ENCODE measurements at places on chromosomes 3 and 15.

GRCh38 chr3:169034401-169034800 is 629.1 kb downstream of the MECOM start:
- no peak for DNase-seq

DNA sequence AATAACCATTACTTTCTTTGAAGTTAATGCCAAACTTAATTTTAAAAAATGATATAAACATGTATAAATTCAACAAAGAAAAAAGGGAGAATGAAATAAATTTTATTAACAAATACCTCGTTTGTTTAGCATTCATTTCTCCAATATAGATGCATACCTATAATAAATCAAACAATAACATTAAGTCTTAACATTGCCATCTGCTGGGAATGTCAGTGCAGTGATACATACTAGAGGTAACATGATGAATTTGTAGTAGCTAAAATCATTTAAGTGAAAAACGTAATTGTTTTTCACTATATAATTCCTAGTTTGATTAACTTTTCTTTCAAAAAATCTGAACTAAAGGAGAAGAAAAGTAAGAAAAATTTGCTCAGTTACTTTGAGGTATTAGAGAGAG is 340.2 kb upstream of the CBLB start:
- DNase-seq, result no peak

DNA sequence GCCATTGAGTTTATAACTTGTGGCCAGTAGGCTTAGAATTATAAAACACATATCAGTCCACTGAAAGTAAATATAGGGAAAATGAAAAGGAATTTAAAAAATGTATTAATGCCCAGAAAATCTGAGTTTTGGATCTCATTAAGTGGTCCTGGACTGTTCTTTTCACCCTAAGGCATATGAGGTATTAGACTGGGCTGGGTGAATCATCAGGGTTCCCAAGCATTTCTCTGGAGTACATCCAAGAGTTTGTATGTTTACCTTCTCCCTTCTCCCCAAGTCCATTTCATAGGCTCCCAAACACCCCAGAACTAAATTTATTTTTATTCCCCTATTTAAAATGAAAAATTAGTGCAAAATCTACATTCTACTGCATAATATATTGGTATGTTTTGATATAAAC is 31.9 kb upstream of the SPTSSB start:
- DNase-seq, result no peak

DNA sequence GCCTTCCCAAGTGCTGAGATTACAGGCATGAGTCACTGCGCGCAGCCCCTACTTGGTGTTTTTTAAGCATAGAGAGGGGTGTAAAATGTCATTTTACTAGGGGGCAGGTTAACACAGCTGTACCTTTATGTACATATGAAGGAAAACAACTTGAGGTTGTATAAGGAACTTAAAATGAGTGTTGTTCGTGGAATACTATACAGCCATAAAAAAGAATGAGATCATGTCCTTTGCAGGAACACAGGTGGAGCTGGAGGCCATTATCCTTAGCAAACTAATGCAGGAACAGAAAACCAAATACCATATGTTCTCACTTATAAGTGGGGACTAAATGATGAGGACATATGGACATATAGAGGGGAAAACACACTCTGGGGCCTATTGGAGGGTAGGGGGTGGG is 256.2 kb upstream of the C2CD4B start:
- DNase-seq, result no peak

GRCh38 chr15:74893627-74894026 is 3.8 kb downstream of the MPI start:
- no peak for DNase-seq

GRCh38 chr3:71241246-71241901 is 342.2 kb downstream of the FOXP1 start:
- DNase-seq, result no peak

GRCh38 chr15:68797191-68797590 is 23.5 kb downstream of the ANP32A start:
- DNase-seq, result no peak

DNA sequence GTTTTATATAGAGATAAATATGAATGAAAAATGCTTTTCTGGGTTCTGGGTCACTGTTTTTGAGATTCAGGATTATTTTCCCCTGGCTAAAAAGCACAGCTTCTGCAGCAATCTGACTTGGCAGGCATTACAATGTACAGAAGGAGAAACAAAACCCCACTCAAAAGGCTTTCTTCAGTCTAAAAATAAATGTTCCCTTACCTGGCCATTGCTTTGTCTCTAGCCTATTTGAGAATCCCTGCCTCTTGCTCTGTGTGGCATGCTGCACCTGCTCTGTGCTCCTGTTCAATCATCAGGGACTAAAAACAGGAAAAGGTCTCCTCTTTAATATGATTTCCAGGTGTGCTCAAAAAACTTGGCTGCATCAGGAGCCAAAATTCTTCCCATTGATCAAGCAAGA is 187.4 kb upstream of the STAC start:
- no peak for DNase-seq

GRCh38 chr15:68817304-68818065 is 3.2 kb downstream of the ANP32A start:
- no peak for DNase-seq

DNA sequence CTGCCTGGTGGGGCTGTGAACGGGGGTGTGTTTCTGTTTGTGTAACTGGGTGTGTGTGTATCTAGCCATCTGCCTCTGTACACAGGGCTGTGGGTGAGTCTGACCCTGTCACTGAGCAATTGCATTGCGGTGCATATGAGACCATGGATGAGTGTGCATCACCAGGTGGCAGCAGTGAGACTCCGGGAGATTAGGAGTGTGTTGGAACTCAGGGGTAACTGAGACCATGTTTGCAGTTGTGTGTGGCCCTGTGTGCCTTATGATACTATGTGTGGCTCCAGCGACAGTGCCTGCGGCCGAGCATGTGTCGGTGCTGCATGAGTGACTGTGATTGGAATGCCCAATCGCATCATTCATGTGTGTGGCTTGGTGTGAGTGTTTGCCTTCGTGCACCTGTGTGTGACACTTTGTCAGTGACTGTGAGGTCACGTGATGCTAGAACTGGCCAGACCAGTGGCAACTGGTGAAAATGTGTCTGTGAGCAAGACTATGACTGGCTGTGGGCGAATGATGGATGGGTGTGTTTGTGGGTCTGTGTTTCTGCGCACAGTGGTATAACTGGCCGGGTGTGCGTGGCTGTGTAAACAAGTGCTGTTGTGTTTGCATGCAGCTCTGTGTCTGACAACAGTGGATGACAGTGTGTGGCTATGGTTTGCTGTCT is 14.0 kb downstream of the VILL start:
- no peak for DNase-seq

GRCh38 chr3:137764001-137764433 is at the start of gene SOX14:
Gene SOX14, plus strand, starts transcription at chr3:137764315. Its CDS starts 470 bp downstream, at chr3:137764785.
- DNase-seq, result no peak
